Cerebellar cortex (tissue), 1 donor: ENCODE measurements at places on chromosomes 11 and 22.
A peak's percentile ranks its signal among the peaks of the same experiment; 100 is the strongest.

DNA sequence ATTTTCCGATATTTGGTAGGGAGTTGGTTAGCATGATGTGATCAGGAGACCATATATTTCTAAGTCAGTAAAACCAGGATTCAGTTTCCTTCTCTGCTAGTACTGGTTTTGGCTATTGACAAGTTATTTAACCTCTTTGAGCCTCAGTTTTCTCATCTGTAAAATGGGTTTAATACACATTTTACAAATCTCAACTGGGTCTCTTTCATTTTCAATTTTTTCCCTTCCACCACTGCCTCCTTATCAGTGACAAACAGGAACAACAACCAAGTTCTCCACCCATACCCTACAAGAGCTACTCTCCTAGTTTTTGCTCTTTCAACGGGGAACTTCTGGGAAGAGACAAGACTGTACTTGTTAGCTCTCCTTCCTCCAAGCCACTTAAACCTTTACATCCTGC, 6.2 kb upstream of the APLP2 start:
- no peak for DNase-seq

DNA sequence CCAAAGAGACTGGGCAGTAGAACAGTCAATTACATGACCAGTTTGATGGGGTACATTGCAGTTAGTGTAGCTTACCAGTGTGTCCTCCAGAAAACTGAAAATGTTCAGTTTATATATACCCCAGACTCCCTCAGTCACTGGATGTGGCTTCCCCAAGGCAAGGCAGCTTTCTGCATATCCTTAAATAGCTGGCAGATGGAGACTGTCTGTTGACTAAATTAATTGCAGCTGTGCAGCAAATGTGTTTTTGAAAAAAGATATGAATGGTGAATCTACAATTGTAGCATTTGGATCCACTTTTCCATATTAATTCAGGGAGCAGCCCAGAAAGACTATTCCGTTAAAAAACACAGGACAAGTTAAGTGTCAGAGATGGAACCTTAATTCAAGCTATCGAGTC, 565.1 kb upstream of the CCDC179 start:
- no peak for DNase-seq

GRCh38 chr11:22780952-22781593, 48.5 kb downstream of the SVIP start:
- DNase-seq, result no peak

DNA sequence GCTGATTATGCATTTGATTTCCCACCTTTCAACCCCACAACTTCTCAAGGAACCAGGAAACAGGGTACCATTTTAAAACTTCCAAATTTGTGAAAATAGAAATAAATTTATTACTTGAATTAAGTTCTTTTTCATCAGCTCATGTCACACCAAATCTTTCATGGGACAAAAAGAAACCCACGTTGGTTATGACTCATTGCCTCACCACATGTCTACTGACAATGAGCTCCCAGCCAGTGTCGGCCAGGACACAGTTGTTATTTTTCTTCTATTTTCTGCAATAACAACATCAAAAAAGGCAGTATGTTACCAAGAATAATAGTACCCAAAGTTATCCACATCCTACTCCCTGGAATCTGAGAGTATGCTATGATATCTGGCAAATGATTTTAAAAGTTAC, 17.3 kb downstream of the MS4A6A start:
- DNase-seq, result no peak

GRCh38 chr11:4184163-4184916, 89.7 kb downstream of the RRM1 start:
- DNase-seq, result no peak

DNA sequence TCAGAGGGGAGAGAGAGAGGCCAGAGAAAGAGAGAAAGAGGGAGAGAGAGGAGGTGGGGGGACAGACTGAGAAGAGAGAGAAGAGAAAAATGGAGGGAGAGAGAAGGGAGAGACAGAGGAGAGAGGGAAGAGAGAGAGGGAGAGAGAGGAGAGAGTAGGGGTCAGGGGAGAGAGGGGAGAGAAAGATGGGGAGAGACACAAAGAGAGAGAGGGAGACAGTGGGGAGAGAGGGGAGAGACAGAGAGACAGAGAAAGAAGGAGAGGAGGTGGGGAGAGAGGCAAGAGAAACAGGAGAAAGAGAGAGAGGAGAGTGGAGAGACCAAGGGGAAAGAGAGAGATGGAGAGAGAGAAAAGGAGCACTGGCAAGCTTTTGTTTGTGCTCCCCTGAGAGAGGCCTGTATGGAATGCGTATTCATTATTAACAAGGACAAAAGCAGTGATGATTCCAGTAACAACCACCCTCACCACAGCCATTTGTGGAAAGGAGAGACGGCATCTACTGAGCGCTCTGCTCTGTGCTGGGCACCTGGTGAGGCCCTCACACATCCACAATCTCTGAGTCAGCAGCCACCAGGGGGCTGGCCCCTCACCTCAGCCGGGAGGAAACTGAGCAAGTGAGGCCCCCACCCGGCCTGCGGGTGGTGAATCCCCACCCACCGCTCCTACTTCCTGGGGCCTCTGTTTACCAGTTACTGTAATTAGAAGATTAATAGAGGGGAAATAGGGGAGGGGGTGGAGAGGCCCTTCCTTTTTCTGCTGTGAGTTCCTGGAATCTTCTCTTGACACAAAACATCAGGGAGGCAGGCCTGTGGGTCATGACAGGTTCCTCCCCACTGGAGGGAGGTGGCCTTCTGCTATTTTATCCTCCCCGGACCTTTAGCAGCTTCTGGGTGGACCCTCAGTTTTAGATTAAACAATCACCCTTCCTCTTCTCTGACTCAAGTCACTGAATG, 14.6 kb upstream of the MIAT start:
- DNase-seq, result no peak

- no peak for DNase-seq
These were observed 6.6 kb upstream of the FLI1 start for GRCh38 chr11:128687321-128687720.

GRCh38 chr11:31802000-31802551, 9.0 kb downstream of the PAX6 start:
- DNase-seq, result no peak

GRCh38 chr11:94790661-94791180, 22.6 kb downstream of the AMOTL1 start:
- no peak for DNase-seq

DNA sequence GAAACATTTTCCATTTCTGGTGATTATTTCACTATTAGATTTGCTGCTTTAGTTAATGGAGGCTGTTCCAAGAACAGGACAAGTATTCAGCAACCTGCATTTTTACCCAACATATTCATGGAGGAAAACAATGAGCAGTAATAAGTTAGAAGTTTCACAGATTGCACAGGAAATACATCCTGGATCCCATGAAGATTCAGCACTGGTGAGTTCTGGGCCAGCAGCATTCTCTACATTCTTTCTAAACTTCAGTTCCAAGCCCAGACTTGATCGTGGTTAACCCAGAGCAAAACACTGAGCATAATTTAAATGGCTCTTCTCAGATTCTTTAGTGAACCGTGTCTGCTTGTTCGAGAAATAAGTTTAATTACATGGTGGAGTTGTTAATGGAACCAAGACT, 3.8 kb downstream of the FJX1 start:
- no peak for DNase-seq

- DNase-seq, result no peak
These were observed 56.0 kb upstream of the OR5AK2 start for GRCh38 chr11:56932572-56933220.

- peak; percentile 50 for DNase-seq
These were observed at the start of gene AASDHPPT for GRCh38 chr11:106077609-106078455. Gene AASDHPPT, plus strand, starts transcription at chr11:106077662. Its CDS starts 49 bp downstream, at chr11:106077711.

DNA sequence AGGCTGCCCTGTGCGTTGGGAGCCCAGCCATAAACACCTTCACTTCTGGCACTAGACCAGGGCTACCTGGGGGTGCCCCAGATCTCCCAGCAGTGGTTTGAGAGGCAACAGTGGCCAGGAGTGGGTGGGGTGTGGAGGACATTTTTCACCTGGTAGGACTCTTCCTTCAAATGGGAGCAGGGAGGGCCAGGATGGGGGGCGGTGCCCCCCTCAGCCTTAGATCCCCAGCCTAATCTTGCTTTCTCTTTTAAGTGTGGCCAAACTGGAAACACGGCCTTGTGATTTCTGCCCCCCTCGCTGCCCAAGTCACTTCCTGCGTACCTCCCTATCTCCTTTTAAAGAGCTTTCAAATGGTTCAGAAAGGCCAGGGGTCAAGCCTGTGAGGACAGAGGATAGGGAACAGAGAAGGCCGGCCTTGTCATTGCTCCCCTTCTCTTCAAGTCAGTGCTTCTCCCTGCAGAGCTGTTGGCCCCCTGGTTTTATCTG, 800 bp downstream of the KCNJ5 start:
- no peak for DNase-seq

- DNase-seq, result no peak
These were observed 719.8 kb upstream of the LRRC4C start for GRCh38 chr11:42179216-42179615.

DNA sequence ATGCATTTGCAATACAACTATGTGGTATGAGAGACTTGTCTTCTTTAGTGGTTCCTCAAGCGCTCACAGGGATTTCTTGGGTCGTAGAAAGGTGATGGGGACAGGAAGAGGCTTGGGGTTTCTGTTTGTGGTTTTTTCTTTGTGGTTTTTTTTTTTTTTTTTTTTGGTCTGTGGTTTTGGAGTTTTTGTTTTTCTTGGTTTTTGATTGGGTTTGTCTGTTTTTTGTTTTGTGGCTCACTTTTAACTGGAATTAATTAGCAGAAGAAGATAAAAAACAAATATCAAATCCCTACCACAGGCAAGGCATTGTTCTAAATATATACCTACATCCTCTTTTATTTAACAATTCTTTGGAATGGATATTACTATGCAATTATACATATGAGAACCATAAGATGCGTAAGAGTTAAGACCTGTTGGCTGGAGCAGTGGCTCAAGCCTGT, 5.5 kb downstream of the TTC28 start:
- no peak for DNase-seq

- DNase-seq, result no peak
These were observed 33.0 kb upstream of the NARS2 start for GRCh38 chr11:78607696-78608095.

- no peak for DNase-seq
These were observed 6.9 kb upstream of the SYT8 start for GRCh38 chr11:1827931-1828330.

- DNase-seq, result no peak
These were observed 1.4 kb upstream of the OR4D11 start for GRCh38 chr11:59501931-59502330.

DNA sequence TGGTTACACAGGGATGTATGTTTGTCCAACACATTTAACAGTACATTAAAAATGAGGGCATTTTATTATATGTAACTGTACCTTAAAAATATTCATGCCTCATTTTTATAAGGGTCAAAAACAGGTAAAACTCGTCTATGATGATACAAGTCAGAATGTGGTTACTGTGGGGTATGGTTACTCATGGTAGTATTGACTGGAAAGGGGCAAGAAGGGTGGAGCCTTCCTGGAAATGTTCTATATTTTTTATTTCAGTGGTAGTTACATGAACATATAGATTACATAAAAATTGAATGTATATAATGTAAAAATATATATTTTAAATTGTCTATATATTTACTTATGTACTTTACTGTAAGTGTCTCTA, 99.8 kb downstream of the STIM1 start:
- no peak for DNase-seq

GRCh38 chr22:27105142-27106025, 448.0 kb downstream of the MIAT start:
- DNase-seq, result no peak

GRCh38 chr11:32081129-32081641, 9.7 kb upstream of the RCN1 start:
- no peak for DNase-seq

DNA sequence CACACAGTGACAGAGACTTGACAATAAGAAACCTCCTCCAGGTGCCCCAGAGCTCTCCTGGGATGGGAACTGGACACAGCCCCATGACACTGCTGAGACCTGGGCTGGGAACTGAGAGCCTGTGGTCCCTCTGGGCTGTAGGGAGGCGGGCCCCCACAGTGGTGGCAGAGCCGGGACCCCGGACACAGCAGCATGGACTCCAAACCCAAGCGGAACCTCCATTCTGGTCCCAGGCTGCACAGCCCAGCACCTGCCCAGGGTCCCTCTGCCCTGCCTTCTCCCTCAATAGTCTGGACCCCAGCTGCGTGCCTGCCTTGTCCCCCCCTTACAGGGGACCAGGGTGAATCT, 8.4 kb upstream of the APOBEC3H start:
- no peak for DNase-seq

GRCh38 chr11:108734956-108735559, 70.2 kb downstream of the DDX10 start:
- DNase-seq, result peak; percentile 39

DNA sequence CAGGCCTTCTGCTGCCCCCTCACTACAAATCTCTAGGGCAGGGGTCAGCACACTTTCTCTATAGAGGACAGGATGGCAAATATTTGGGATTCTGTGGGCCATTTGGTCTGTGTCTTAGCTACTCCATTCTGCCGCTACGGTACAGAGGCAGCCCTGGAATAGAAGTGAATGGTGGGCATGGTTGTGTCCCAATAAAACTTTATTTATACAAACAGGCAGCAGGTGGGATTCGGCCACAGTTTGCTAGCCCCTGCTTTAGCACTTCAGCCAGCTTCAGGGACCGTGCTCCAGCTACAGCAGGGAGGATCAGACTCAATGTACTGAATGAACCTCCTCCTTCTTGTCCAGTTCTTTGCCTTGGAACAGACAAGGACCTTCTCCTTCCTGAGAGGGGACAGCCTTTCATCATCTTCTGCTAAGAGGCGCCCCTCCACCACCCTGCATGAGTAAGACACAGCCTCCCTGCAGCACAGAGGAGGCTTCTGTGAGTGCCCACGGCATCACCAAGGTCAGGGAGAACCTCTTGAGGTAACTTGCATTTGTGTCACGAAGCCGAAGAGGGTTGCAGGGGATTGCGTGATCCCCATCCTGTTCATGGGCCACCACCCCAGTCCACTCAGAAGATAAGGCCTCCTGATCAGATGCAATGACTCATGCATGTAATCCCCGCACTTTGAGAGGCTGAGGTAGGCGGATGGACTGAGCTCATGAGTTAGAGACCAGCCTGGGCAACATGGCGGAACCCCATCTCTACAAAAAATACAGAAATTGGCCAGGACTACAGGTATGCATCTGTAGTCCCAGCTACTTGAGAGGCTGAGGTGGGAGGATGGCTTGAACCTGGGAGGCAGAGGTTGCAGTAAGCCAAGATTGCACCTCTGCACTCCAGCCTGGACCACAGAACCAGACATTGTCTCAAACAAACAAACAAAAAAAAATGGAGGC, 4.6 kb downstream of the C11orf24 start:
- no peak for DNase-seq

DNA sequence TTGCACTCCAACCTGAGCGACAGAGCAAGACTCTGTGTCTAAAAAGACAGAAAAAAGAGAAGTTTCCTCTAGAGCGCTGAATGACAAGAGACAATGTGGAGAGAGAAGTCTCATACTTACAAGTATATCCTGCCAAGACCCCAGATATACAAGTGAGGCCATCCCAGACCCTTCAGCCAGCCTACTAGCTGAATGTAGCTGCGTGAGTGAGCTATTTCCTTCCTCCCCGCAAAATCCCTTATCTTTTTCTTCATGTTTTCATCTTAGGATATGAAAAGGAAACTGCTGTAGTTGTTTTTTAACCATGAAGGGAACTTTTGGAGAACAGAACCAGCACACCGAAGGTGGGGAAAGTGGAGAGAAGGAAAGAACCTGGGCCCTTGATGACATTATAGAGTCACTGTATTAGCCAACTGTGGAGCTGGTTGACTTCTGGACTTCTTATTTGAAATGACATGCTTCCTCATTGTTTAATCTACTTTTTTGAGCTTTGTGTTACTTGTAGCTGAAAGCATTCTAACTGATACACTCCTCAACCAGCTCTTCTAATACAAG, 4.4 kb upstream of the DDX17 start:
- DNase-seq, result no peak

- DNase-seq, result no peak
These were observed 569 bp downstream of the POLA2 start for GRCh38 chr11:65262381-65262680.

- no peak for DNase-seq
These were observed 1.8 kb upstream of the OR5B21 start for GRCh38 chr11:58509748-58510147.
